Smooth muscle cell of the brain vasculature (primary cell): ENCODE measurements at places on chromosomes 6 and 20.

DNA sequence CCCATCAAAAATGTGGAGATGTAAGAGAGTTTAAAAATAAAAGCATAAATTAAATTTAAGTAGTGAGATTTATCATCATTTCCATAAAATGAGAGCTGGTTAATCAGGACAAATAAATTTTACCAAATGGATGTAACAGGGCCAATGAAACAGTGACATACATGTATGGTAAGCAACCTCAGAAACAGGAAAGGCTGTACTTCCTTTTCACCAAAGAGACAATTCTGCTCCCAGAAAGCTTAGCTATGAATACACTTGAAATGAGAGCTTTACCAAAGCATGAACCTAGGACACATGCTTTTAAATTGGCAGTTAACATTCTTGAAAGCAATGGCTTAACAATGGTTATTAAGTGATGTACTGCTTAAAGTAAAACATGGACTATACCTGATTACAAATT lies 12.1 kb upstream of the UBE2J1 start:
- DNase-seq: no peak

GRCh38 chr6:38833320-38833719 lies 118.2 kb downstream of the DNAH8 start:
- DNase-seq: no peak

DNA sequence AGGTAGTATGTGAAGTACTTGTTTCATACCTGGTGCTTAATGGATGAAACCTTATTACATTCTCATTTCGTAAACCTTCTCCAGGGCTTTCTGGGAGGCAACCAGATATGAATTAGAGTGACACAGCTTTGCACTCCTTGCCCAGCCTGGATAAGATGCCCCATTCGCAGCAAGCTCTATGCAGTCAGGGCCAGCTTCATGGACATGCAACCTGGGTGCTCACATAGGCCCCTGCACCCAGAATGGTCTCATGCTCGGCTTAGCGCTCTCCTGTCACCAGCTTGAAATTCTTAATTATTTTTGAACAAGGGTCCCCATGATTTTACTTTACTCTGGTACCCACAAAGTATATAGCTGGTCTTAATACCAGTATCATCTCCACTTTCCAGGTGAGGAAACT lies 11.3 kb upstream of the PTGIS start:
- no peak for DNase-seq

GRCh38 chr6:112251171-112251875 lies 3.0 kb downstream of the LAMA4 start:
- DNase-seq: no peak

DNA sequence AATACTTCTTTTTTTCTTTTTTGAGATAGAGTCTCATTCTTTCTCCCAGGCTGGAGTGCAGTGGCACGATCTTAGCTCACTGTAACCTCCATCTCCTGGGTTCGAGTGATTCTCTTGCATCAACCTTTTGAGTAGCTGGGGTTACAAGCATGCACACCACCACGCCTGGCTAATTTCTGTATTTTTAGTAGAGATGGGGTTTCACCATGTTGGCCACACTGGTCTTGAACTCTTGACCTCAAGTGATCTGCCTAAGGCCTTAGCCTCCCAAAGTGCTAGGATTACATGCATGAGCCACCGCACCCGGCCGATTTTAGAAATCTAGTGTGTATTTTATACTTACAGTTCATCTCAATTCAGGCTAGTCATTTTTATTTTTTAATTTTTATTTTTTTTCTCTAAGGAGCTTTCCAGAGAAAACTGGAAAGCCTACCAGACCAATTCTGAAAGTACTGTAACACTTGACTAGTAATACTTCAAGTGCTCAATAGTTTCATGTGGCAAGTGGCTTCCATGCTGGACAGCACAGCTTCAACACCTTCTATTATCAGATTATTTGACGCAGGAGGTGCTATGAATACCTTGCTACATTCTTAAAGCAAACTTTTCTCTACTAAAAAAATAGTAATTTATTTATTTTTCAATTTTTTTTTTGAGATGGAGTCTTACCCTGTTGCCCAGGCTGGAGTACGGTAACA lies 25.0 kb downstream of the POLR1C start:
- no peak for DNase-seq
